ENCODE measurements at places on chromosomes 12 and 14. TPM values are rescaled to one million over a fixed set of nuclear protein-coding genes. Genes with fewer than 3 reads are reported as not detected.

Gene TMEM233
- total RNA-seq: not detected

Gene HAL
- total RNA-seq: not detected

Gene IL31
- total RNA-seq: not detected

Gene TAS2R46
- total RNA-seq: 3.5 TPM

Gene FIGNL2
- 0.22 TPM for total RNA-seq

Gene GPR132
- total RNA-seq: not detected

Gene ASPG
- not detected for total RNA-seq

Gene NOS1
- total RNA-seq: not detected

Gene CIPC
- total RNA-seq: 10.5 TPM

Gene PRICKLE1
- 2.3 TPM for total RNA-seq

Gene PIWIL1
- not detected for total RNA-seq

Gene SMCO2
- 0.22 TPM for total RNA-seq

Gene SLC5A8
- not detected for total RNA-seq

Gene VRTN
- total RNA-seq: not detected

Gene TEX52
- total RNA-seq: not detected

Gene PAWR
- 29.5 TPM for total RNA-seq

Gene RHEBL1
- total RNA-seq: 1.6 TPM

Gene JPH4
- total RNA-seq: not detected

Gene GOLGA5
- 86.7 TPM for total RNA-seq

Gene HOMEZ
- total RNA-seq: 4.4 TPM

Gene DHRS1
- total RNA-seq: 23.0 TPM

Gene ACOT4
- total RNA-seq: 0.57 TPM

Gene KMT2D
- 42.5 TPM for total RNA-seq

Gene A2M
- total RNA-seq: 10.2 TPM

Gene TPH2
- total RNA-seq: not detected

Gene PPP1R1A
- not detected for total RNA-seq
